ENCODE measurements at places on chromosomes 5 and 9.

DNA sequence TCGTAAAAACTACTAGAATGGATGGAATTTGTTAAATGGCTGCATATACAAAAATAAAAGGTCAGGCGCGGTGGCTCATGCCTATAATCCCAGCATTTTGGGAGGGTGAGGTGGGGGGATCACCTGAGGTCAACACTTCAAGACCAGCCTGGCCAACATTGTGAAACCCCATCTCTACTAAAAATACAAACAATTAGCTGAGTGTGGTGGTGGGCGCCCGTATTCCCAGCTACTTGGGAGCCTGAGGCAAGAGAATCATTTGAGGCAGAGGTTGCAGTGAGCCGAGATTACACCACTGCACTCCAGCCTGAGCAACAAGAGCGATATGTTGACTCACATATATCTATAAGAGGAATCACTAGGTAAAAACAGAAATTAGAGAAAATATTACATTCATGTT is 9.3 kb upstream of the GPR150 start:
- DNase-seq, result no peak

- no peak for DNase-seq
These were observed 167.9 kb downstream of the HTR1A start for GRCh38 chr5:63794296-63794695.

DNA sequence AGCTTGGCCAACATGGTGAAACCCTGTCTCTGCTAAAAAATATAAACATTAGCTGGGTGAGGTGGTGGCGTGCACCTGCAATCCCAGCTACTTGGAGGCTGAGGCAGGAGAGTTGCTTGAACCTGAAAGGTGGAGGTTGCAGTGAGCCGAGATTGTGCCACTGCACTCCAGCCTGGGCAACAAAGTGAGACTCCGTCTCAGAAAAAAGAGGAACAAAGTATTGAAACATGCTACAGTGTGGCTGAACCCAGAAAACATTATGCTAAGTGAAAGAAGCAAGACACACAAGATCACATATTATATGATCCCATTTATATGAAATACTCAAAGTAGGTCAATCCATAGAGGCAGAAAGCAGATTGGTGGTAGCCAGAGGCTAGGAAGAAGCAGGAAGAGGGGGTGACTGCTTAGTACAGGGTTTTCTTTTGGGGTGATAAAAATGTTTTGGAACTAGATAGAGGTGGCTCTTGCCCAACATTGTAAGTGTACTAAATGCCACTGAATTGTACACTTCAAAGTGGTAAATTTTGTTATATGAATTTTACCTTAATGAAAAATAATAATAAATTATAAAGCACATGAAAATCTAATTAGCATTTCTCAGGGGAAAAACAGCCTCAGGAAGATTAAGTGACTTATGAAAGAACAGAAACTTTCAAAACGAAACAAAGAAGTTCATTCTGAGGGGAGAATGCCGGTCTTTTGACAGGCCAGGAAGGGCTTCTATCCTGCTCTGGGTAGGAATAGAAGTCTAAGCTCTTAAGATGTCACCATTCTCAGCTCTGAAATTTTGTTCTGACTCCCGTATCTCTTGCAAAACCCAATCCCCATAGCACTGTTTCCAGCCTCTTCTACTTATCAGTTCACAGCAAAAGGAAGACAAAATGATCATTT is 161.1 kb upstream of the TBCA start:
- DNase-seq, result no peak

DNA sequence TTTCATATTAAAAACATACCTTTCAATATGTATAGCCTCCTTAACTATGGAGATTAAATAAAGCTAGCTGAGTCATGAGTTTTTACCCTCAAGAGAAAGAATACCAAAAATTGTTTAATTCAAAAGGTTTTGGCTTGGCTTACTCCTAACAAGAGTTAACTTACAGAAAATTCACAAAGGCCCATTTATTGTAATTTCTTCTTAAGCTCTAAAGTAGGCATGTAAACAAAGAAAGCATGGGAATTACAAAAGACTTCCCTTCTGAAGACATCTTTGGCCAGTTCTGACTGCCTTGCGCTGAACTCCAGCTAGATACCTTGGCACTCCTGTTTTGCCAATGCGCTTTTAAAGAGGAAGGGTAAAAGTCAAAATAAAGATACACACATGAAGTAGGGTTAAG is 28.2 kb downstream of the PUM3 start:
- no peak for DNase-seq

DNA sequence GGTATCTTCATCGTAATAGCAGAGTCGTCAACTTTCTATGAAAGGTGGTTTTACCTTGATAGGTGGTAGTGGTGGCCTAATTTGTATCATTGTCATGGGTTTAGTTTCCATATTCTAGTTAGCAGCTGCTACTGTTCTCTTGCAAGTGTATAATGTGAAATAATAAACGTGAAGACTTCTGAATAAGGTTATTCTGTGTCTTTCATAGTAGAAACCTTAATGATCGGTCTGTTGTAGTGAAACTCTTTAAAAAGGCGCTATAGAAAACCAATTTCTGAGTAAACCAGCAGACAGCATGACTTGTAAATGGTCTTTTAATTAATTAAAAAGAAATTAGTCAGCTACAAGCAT is 1.6 kb downstream of the SET start:
- DNase-seq, result no peak

GRCh38 chr5:72363166-72363802 is 43.1 kb downstream of the PTCD2 start:
- DNase-seq, result no peak

DNA sequence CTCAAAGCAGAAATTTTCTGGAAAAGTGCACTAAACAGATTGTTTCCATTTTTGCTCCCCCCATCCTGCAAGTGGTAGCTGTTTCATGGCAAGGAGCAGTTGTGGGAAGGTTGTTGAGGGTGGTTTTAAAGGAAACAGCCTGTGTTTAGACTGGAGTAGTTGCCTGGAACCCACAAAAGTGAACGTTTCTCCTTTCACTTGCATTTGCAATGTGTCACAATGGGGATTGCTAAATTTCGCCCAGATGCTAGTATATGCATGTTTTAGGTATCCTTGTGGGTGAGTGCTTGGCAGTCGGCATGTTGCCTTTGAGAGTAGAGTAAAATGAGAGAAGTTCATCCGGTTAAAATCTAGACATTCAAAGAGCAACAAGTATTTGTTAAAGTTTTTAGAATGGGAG is 1099.9 kb upstream of the DMAC1 start:
- no peak for DNase-seq

GRCh38 chr9:77495834-77496671 is 152.1 kb downstream of the GNA14 start:
- DNase-seq, result no peak

GRCh38 chr5:111511831-111512374 is 432 bp downstream of the STARD4 start:
- DNase-seq, result no peak

GRCh38 chr5:137636099-137636498 is 99.8 kb downstream of the KLHL3 start:
- no peak for DNase-seq

DNA sequence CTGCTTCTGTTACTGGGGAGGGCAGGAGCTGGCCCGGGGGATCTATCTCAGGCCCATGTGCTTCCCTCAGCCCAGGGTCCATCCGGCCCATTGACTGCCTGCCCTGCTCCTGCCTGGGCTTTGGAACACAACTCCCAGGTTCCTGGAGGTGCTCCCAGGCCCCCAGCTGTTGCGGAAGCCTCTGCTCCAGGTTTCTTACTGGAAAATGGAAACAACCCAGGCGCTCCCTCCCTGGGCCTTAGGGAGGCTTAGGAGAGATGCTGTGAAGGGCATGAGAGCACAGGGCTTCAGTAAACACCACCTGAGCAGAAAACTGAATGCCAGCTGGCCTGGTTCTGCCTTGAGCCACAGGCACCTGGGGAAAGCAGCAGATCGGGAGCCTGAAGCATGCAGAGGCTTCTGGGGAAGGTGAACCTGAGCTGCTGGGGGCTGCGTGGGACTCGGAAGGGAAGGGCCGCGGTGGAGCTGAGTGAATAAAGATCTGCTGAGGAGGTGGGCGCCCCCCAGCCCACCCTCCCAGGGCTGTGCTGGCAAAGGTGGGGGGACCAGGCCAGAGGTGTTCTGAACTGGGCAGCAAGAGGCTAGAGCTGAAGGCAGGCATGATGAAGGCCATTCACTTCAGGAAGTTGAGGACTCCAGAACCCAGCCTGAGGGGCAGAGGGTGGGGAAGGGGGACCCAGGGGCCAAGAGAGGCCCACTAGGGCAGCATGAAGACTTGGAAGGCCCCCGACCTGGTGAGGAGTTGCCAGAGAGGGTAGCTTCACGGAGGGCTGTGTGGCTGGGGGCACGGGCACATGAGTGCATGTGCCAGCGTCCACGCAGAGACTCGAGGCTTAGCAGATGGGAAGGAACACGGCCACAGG is 64.8 kb downstream of the SHB start:
- no peak for DNase-seq

DNA sequence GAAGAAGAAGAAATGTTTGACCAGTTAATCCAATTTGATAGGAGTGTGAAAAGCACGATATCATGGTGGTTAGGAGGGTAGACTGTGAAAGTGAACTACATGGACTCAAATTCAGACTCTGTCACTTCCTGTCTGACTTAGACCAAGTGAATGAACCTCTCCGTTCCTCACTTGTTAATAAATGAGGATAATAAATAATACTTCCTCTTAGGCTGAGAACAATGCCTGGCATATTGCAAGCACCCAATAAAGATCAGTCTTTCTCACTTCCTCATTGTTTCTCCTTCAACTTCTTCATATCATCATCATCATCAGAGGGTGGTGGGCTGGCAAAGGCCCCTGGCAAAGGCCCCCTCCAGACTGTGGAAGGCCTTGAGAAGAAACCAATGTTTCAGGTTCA is 148.7 kb downstream of the CDK5RAP2 start:
- no peak for DNase-seq

- no peak for DNase-seq
These were observed 758 bp upstream of the PDCD1LG2 start for GRCh38 chr9:5509573-5509972.

GRCh38 chr9:89579741-89580385 is 24.9 kb upstream of the GADD45G start:
- DNase-seq, result no peak

DNA sequence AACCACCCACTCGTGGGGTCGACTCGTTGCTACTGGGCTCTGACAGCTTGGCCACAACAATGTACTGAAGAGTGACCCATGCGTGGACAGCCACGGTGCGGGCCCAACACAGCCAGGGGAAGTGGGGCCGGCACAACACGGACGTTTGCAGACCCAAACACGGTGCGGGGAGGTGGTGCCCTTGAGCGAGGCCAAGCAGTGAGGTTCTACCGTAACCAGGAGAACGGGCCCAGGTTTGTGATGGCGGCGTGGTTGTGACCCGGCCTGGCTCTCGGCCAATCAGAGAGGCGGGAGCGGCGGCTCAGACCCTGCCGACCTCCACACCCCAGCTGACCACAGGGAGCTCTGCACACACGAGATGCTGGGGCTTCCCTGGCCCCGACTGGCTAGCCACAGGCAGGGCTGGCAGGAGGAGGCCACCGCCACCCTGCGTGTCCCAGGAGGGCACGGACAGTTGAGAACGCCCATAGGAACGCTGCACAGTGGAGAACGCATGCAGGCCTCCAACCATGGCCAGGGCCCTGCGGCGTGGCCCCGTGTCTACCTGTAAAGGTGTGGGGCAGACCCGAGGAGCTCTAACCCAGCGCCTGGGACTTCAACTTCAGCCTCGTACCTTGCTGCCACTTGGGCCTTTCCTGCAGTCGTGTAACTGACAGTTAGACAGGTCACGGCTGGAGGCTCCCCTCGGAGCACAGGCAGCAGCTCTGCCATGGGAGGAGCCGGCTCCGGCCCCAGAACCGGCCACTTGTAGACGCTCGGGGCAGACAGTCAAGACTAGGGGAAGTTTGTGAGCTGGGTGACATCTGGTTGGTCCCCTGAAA is 13.7 kb downstream of the BRD3 start:
- DNase-seq, result no peak

- DNase-seq, result no peak
These were observed 70.6 kb downstream of the LRSAM1 start for GRCh38 chr9:127521919-127522304.

DNA sequence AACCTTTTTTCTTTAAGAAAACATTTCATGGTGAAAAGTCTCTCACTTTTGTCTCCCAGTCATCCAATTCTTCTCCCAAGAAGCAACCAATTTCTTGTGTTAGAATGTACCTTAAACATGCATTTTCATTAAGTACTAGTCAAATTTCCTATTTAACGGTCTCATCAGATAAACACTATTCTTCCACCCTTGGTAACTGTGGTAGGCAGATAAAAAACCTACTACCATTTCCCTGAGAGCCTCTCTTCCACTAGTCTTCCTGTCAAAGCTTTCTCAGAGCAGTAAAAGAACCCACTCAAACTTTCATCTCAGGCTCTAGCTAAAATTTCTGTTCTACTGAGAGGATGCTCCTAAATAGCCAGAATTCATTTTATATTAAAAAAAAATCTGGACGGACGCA is 10.9 kb downstream of the GNE start:
- DNase-seq, result no peak

DNA sequence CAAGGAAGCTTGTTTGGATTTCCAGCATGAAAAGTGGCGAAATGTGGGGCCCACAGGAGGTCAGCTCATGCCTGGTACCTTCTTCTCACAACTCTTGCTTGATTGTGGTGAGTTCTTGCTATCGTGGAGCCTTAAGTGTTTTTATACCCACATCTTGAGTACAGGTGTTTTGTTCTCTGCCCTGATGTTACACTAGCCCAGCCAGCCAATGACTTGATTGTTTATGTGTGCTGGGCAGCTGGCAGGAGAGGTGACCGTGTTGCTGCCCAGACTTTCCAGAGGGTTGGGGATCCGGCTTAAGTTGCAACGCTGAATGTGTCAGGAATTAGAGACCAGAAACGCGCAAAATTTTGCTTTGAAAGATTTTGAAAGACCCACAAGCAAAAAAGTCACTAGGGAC is 24.0 kb upstream of the TPPP start:
- no peak for DNase-seq

Measured in GOT3 (cell line).